Activated T-cell treated with anti-CD3 and anti-CD28 coated beads for 4 hours (primary cell): ENCODE measurements at places on chromosomes 2 and 18.

- no peak for DNase-seq
Observed at GRCh38 chr2:65264821-65265670, 37.4 kb downstream of the ACTR2 start.

DNA sequence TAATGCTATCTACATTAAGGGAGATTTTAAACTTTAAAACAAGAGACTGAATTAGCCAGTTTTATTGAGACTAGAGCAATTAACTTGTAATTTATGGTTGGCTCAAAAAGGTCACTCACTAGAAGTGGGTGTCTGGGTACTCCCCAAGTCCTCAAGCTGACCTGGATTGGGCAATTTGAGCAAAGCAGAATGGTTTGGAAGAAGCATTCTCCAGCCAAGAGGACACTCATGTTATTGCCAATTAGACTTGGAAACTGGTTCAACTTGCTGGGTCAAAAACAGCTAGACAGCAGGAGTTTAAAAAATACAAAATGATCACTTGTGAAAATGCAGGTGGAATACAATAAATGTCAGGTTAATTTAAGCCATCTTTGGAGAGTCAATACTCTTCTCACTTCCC is 29.5 kb upstream of the MYO1B start:
- no peak for DNase-seq

- no peak for DNase-seq
Observed at GRCh38 chr2:99653433-99653832, 163.6 kb upstream of the REV1 start.

DNA sequence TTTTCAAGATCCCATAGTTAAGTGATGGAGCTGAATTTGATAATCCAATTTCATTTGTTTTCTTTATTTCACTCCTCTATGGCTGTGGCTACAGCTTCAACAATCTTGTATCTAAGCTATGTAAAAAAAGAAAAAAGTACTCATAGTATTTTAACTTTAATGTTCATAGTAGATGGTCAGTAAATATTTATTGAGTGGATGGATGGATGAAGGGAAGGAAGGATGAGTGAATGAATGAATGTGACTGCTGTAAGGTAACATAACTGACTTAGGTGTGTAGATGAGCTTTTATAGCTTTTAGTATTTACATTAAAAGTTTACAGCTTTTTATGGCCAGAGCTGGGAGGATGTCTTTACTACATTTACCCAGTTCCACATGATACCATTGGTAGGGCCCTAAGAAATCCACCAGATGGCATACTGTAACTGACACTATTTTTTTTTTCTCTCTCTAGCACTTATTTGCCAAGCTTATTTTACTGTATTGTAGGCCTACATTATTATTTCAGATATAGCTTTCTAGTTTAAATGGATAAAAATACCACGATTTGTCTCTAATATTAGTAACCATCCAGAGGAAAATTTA is 13.4 kb upstream of the HRH4 start:
- DNase-seq, result no peak

DNA sequence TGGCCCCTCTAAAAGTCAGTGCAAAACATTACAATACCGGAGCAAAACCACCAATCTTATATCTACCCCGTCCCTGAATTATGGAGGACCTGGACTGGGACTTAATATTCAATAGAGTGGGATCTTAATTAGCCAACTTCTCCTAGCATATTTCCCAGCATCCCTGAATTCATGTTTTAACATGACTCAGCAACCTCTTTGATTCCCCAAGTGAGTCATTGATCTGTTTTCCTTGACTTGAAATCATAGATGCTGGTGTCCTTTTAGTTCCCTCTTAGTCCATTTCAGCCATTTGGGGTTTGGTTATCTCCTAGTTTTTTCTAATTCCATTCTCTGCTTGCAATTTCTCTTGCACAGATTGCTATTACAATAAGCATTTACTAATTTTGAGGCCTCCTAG is 677.7 kb upstream of the CELF4 start:
- no peak for DNase-seq

GRCh38 chr18:48771641-48772375 is 179.0 kb downstream of the SMAD7 start:
- DNase-seq, result no peak

DNA sequence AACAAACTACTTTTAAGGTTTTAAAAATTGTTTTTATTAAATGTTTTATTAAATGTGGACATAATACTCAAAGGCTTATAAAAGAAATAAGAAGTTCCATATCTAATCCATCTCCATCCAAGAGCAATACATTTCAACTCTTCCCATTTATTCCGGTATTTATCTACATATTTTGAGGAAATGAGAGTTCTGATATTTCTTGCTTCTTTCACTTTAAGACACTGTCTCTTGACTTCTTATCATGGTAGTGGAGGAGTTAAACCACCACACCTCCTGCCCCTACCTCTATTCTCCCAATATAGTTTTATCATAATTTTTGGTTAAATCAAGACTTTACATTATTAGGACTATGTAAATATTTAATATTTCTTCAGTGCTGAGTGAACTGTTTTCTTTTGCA is 40.7 kb downstream of the TTR start:
- no peak for DNase-seq

DNA sequence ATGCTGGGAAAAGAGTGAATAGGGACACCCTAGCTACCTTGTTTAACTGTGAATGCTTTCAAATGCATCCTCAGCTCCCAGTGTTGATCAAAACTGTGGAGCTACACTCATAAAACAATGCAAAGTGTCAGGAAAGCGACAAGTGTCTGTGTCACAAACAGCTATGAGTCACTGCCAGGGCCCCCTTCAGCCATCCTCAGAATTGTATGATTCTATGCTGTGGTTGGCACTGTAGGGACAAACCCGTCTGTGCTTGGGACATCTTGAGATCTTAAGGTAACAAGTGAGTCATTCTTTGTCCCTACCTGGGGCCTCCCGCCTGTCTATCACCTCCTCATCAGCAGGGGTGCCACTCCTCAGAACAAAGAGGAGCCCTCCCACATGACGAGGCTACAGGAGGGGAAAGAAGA is 42.4 kb downstream of the KLF7 start:
- DNase-seq, result peak; percentile 29

DNA sequence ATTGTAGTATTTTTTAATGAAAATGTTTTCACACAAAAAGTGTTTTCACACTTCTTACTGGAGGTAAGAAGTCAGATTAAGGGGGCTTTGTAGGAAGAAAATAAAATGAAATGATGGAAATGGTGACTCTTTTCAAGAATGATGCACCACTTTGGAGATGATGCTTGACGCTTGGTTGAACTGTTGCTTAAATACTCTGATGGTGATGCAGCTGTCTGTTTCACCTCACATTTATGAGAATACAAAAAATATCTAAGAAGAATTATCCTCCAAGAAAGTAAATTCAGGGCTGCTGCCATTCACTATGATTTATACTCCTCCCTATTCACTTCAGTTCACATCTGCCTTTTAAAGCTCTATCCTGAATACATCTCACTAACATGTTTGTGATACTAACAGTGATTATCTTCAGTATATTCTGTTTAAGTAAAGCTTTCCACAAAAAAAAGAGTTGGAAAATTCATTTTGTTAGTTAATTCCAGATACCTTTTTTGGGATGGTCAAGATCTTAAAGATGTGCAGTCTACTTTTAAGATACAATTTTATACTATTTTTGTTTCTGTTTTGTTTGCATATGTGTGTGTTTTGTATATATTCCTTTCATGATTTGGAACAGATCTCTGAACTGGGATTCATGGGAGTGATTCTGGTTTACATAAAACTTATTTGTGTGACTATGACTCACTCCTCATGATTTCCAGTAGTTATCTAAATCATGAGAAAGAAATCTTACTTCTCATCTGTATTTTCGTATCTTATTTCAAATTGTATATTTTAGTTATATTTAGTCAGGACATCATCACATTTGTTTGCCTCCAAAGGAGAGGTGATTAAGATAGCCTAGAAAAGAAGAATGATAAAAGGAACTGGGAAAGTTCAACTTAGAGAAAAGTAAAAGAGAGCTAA is 53.1 kb downstream of the SLC39A10 start:
- DNase-seq, result no peak

DNA sequence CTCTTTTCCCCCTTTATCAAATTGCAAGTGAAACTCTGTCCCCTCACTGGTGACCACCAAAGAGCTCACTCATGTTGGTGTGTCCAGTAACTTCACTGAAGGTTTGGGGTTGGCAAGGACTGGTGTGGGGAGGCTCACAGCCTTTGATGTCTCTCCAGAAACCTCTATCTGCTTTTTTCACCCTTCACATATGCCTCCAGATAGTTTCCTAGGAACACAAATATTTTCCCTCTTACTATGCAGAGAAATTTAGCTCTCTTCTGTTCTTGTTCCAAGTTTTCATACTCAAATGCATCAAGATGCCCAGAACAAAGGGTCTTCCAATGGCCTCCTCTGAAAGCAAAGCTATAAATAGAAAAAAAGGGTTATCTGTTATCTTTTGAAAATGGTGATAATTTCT is 20.7 kb downstream of the DTNA start:
- no peak for DNase-seq

DNA sequence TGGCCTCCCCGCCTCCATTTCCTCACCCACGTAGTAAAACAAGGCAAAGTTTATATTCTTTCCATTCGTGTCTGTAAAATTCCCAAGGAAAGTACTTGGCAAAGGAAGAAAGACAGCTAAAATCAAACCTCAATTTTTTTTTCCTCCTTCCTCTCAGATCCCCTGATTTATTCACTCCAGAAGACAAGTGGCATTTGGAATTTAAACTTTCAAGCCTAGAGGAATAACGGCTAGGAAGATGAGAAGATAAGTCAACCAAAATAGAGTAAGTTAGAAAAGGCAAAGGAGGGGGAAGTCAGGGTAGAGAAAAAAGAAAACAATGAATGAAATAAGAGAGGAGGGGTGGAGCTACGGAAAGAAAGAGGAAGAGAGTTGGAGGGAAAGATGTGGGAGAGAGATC is 198.9 kb upstream of the PIK3C3 start:
- no peak for DNase-seq

- no peak for DNase-seq
Observed at GRCh38 chr2:195021711-195022507, 635.1 kb upstream of the SLC39A10 start.

DNA sequence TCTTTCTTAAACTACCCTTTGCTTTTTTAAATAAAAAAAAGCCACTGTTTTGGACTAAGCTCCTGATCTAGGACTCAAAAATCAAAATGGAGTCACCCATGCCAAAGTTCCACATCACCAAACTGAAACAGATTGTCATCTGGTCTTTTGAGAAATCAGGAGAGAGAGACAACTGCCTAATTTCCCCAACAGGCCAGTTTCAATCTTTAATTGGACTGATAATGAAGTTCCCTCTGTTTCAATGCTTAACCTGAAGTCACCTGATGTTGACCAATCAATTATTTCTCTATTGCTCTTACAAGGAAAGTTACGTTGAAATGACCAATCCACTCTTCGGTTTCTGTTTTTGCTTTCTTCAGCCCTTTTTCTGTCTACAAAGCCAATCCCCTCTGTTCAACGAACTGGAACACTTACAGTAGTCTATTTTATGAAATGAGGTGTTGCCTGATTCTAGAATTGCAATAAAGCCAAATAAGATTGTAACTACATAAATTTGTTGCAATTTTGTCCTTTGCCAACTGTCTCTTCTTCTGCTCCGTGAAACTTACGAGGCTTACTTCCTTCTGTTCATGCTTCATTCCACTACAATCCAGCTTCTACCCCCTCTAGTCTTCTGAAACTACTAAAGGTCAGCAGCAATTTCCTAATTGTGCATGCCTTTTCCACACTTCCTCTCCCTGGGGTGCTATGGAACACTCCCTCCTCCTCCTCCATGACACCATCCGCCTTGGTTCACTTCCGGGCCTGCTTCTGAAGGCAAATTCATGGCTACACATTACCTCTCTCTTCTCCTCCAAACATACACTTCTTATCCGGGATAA is 95.2 kb upstream of the CD302 start:
- no peak for DNase-seq

DNA sequence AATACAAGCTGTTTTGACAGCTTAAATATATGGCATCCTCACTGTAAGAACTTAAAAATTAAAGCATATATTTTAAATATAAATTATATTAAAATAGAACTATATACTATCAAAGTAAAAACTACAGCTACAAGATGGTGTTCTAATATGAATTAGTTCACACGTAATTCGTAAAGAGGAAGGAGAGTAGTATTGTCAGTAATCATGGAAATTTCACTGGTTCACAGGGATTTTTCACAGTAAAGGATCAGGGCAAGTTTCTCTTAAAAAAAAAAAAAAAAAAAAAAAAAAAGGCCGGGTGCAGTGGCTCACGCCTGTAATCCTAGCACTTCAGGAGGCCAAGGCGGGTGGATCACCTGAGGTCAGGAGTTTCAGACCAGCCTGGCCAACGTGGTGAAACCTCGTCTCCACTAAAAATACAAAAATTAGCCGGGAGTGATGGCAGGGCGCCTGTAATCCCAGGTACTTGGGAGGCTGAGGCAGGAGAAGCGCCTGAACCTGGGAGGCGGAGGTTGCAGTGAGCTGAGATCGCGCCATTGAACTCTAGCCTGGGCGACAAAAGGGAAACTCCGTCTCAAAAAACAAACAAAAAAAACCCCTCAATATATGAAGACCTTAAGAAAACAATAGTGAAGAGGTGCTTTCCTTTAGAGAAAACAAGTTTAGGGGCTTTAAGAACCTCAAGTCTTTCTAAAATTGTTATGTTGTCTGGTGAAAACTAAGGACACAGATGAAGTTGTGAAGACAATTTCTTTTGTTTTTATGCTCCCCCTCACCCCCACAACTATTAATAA is 32.5 kb downstream of the PNO1 start:
- DNase-seq, result no peak

DNA sequence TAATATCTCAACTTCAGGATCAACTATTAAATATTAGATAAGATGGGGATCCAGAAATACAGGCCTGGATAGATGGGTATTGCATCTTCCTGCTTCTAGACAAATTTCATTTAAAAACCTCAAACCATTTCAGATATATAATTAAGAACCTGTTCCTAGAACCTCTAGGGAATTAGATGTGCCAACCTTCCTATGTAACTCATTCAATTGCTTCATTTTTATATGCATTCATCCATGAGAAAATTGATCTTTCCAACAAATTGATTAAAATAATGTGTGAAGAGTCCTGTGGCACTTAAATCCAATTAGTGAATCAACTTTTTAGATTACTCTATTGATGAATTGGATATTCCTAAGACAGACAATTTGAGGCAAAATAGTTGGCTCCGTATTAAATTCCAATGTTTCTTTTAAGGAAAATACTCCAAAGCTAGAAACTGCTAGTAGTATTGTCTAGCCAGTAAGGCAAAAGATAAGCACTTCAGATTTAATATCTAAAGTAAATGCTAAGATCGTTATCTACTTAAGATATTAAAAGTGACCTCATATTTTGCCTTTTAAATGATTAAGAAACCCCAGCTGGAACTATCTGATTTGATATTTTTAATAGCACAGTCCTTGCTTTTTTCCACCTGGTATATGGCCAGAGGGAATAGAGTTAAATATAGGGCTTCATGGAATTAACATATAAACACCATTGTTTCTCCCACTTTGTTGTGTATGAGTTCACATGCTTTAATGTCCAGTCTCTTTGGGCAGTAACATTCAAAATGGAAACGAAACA is 35.8 kb downstream of the DARS1 start:
- DNase-seq, result no peak

DNA sequence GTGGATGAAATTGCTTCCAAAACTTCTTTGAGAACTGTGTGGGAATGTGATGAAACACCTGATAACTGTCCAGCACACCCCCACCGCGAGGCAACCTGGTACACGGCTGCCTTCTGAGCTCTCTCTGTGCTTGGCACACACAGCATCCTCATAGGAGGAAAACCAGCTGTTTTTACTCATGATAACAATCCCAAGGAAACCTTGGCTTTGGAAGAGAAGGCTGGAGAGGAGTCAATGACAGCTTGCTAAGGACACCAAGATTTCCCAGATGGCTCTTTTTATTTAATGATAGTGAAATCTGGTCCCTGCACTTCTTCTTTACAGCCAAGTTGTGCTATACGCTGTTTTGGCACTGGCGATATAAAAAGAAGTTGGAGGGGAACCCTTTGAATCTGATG is 232.5 kb upstream of the FN1 start:
- no peak for DNase-seq
